NCI-H1105 treated with DMSO at 0.1 percent for 48 hours (cell line): ENCODE measurements at places on chromosomes 2 and 18.

DNA sequence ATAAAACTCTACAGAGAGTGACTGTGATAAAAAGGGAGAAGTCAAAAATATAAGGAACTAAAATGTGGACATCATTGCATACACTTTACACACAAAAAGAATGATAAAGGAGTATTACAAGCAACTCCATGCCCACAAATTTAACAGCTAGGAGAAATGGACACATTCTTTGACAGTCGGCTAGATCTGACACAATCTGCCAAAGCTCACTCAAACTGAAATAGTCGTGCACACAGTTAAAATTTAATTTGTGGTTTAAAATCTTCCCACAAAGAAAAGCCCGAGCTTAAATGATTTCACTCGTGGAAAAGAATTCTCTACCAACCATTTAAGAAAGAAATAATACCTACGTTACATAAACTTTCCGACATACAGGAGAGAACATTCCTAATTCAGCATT lies 132.4 kb downstream of the ZAP70 start:
- DNase-seq: no peak

DNA sequence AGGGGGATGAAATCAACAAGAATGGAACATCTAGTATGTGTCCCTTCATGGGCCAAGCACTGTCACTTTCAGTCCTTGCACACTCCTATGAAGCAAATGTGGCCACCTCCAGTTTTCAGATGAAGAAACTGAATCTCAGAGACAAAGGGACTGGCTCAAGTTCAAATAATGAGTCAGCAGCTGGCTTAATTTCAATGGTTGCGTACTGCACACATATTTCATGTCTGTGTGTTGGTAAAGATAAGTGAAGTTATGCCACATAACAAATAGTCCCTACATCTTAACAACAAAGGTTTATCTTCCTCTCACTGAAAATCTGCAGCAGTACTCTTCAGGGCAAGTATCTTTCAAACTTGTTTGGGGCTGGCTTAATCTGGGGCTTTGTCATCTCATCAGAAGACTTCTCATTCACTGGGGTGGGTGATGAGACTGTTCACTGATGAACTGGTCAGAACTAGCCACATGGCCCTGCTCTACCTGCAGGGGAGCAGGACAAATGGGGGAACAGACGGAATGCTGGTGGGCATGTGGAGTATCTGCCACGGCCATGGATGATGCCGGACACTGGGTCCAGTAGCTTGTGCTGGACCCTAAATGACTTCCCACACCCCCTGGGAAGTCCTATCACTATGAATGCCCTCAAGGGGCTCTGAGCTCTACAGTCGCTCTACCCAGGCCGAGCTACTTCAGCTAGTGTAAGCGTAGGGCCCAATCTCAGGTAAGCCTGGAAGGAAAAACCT lies 263.2 kb downstream of the CYP26B1 start:
- DNase-seq: no peak

GRCh38 chr2:167293172-167293781 lies 405.0 kb downstream of the XIRP2 start:
- peak; percentile 46 for DNase-seq

GRCh38 chr2:151827564-151828142 lies 568 bp downstream of the ARL5A start:
- DNase-seq: peak; percentile 10

DNA sequence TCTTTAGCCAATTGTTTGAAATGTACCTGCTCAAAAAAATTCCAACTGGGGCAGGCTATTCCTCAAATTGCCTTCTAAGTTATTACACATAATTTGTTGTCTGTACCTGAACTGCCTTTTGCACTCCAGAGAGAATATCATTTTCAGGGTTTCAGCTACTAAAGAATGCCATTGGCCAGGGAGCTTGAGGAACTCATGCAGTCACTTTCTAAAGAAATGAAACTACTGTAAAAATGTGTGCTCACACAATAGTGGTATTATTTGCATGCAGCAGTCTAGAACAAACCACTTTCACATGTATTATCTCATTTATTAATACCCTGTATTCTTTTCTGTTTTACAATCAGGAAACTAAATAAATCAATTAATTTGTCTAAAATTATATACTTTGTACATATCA lies 152.2 kb downstream of the PID1 start:
- no peak for DNase-seq

GRCh38 chr2:25941042-25941441 lies 41.3 kb downstream of the KIF3C start:
- no peak for DNase-seq

- DNase-seq: no peak
Measured at GRCh38 chr18:7082671-7083070, 34.9 kb downstream of the LAMA1 start.

- peak; percentile 59 for DNase-seq
Measured at GRCh38 chr18:51537487-51537886, 340.0 kb upstream of the MEX3C start.

GRCh38 chr2:184554736-184555135 lies 43.6 kb upstream of the ZNF804A start:
- no peak for DNase-seq

DNA sequence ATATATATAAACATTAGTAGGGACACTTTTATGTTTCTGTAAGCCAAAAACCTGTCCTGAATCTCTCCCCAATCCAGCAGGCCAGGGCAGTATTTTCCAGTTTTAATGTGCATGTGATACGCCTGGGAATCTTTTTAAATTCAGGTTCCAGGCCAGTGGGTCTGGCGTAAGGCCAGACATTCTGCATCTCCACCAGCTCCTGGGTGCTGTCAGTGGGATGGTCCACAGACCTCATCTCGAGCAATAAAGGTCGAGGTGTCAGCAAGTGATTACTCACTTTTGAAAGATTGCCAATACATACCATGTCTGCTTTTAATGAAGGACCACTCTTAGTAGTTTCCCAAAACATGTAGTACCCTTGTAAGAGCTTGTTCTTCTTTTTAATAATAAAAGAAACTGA lies 189.9 kb upstream of the SH3BP4 start:
- no peak for DNase-seq

DNA sequence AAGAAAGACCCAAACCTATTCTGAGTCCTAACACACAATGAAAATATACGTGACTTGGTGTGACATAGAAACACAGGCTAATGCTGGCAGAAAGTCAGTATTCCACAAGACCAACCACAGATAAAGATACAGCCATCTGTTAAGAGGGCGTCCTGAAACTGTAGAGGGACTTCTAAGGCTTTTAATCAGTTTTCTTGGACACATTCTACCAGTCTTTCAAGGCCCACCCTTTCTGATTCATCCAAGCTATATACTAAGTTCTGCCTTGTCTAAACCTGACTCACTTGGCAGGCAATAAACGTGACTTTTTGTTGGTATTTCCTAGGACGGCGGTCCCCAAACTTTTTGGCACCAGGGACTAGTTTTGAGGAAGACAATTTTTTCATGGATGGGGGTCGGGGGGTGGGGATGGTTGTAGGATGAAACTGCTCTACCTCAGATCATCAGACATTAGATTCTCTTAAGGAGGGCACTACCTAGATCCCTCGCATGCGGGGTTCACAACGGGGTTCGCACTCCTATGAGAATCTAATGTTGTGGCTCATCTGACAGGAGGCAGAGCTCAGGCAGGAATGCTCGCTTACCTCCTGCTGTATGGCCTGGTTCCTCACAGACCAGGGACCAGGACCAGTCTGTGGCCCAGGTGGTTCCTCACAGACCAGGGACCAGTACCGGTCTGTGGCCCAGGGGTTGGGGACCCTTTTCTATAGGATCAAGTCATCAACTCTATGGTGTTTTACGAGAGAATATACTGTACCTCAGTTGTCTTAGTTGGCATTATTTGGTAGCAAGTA lies 61.4 kb downstream of the SP3 start:
- no peak for DNase-seq

DNA sequence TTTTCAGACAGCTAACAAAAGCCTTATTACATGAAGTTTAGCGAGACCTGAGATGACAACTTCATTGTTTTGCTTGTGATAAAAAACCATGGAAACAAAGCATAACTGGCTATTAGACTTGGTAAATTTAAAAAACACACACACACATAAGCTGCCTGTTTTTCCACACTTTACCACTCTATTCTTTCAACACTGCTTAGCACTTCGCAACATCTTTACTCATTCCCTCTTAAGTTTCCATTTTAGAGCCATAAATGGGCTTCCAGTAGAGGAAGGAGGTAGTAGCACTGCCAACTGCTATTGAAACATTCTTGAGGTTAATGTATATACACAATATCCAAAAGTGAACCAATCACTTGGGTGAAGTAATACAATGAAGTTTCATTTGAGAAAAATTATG lies 54.1 kb downstream of the BAZ2B start:
- DNase-seq: no peak

DNA sequence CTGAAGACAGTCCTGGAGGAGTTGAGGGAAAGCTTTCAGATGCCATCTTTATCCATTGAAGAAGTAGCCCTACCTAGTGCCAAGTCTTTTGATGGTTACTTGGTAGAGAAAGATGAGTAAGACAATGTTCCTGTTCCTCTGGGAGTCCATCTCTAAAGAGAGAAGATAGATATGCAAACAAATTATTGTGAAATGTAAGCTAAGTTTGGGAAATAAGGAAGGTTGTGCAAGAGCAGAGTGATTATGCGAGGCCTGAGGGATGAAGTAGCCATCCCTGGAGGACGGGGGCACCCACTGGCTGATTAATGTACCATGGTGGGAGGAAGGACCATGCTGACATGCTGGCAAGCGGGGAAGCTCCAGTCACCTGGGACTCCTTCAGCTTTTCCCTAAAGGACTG lies 994 bp upstream of the DTNA start:
- no peak for DNase-seq

GRCh38 chr2:63842149-63843061 lies 709 bp downstream of the UGP2 start:
- peak; percentile 45 for DNase-seq

DNA sequence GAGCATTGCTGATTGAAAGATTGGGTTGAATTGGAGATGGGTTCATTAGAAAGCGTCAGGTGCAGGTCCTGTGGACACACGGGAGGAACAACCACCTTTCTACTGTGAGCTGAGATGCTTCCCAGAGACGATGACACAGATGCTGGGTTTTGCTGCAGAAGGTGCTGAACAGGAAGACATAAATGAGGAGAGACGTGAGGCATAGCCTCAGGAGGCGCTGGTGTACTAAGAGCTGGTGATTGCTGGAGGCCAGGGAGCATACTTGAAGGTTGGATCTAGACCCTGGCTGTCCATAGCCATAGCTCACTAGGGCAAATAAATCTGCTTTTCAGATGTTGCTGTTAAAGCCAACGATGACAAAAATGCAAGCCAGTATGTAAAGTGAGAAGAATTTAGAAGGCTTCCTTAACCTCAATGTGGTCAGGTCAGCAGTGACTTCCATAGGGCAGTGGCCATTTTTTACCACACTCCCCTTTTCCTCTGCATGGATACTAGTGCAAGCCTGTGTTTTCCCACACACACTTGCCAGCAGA lies 153.7 kb downstream of the SOX11 start:
- no peak for DNase-seq

DNA sequence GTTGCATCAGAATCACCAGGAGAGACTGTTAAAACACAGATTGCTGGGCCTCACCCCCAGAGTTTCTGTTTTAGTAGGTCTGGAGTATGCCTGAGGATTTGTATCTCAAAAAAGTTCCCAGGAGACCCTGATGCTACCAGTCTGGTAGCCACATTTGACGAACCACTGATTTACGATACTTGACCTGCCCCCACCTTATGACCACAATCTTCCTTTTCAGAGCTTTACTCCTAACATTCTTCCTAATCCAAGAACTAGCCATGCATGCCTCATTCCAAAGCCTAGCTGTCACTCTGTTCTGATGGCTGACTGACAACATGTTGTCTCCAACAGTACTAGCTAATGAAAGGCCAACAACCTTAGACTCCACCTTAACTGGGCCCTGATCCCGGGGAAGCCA lies 191.4 kb downstream of the MBD2 start:
- DNase-seq: no peak

GRCh38 chr18:37958499-37958898 lies 392.9 kb upstream of the CELF4 start:
- no peak for DNase-seq

DNA sequence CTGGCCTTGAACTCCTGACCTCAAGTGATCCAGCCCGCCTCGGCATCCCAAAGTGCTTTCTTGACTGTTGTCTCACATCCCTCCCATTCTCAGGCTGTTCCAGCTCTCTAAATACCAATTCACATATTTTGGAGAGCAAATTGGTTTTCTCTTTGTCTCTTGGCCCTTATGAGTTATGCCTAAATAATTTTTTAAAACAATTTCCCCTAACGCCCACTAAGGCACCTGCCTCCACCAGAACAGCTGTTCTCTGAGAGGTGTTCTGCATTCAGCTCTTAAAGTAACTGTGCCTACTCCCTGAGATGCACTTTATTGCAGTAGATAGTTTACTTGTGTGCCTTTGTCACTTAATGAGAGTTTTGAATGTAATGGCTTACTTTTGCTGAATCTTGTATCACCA lies 6.9 kb downstream of the CCDC195 start:
- no peak for DNase-seq

DNA sequence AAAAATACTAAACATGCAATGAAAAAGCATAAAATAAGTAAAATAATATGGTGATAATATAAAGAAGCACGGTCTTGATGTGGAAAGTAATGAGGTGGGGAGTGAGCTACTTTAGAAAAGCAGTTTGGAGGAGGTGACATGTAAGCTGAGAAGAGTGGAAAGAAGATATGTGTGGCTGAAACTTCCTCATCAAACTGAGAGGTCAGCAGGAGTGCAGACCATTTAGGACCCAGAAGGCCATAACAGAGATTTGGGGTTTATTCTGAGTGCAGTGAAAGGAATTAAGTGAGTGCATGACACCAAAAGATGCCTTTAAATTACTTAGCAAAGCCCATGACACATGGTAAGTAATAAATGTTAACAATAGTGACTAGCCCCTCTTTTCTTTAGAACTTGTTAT lies 24.4 kb upstream of the TMEM182 start:
- DNase-seq: no peak

DNA sequence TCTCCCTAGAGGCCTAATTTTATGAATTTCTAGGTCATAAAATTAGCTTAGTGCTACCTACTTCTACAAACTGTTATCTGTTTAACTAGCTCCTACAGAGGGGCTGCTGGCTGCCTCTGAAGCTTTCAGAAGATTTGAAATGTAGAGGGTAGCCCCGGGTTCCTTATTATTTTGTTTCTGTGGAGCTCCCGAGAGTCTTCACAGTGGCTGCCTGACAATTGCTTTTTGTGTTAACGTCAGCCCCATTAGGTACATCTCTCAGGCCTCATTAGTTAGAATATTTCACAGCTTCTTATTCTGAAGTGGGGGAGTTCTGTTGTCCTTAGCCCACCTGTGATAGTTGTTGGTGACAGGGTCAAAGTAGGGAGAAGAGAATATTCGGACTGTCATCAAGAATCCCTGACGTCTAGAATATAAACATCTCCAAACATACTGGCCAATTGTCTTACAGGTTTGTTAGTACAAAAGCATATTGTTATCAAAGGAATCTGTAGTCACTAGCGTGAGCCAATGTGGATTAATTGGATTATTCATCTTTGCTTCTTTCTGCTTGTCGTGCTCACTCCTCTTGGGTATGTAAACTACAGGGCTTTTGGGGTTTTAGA lies 77.5 kb downstream of the DIS3L2 start:
- DNase-seq: no peak
